ACHN (cell line): ENCODE measurements at places on chromosomes 16 and 17.
A peak's percentile ranks its signal among the peaks of the same experiment; 100 is the strongest.

DNA sequence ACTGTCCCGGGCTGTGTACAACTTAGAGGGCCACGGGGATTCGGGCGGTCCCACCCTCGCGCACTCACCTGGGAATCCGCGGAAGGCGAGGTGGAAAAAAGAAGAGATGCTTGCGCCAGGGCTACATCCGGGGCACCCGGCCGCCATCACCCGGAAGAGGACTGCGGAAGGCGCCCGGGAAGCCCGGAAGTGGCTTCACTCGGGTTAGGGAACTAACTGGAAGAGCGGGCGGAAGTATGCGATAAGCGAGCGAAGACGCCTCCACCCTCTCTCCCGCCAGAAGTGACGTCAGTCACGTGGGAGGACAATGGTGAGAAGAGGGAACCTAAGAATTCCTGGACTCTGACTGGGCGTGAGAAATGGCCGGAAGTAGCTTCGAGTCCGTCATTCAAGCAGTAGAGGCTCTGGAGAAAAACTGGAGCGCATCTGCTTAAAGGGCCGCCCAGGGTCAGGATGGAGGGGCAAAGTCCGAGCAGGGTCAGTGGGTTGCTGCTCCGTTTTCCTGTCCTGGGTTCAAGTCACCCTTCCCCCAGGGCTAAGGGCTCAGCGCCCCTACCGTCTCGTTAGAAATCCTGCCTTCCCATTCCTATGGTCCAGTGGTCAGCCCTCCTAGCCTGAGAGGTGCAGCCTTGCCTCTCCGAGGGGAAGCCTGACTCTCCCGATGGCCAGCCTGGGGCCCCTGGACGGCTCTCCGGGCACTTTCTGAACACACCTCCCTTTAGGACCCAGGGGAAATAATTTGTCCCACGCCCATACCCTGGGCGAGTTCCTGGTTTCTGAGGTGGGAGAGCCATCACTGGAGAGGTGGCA lies at the start of gene CD2BP2:
TSS of gene CD2BP2 (minus strand) at position 165 of the 810 bp plus-strand sequence. CDS start 627 bp downstream, outside the sequence.
- peak; percentile 100 for DNase-seq

- no peak for DNase-seq
These were observed 7.6 kb downstream of the EME1 start for GRCh38 chr17:50380369-50381259.

DNA sequence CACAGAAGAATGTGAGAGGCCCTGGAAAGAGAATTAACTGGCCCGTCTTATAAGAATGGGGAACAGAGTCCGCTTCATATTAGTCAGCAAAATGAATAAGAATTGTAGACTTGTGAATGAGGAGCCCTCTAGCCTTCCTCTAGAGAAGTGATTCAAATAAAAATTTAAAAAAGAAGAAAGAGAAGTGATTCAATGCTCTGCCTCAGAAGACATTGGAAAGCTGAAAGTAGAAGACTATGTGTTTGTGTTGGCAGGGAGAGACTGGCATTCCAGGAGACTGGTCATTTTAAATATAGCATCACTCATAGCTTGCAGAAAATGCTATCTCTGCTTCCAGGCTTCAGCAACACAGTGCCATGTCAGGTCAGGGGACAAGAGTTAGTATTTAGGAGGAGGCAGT lies 190.6 kb upstream of the HS3ST3A1 start:
- no peak for DNase-seq

GRCh38 chr16:53881371-53881770 lies 177.4 kb downstream of the FTO start:
- no peak for DNase-seq

GRCh38 chr16:20327444-20328041 lies at the start of gene GP2:
GP2 (minus strand) TSS chr16:20327513; CDS start chr16:20326431, 1,082 bp downstream.
- no peak for DNase-seq

DNA sequence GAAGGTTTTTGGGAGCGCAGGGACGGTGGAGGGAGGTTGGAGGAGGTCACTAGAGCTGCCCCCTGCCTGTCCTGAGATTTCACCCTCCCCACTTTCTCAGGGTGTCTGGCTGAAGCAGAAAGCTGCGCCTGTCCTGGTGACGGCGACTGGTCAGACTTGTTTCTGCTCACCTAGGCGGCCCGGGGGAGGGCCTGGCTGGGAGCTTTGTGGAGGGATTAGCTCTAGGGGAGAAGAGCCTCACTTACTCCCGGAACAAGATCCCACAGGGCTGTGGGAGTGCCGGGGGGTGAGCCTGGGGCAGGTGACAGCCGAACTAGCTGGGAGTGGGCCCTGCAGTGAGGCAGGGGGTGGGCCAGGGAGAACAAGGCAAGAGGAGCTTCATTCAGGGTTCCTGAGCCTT lies 11.5 kb downstream of the NHERF1 start:
- DNase-seq, result no peak

GRCh38 chr17:36742267-36743000 lies 141.1 kb downstream of the MRM1 start:
- DNase-seq, result no peak

GRCh38 chr17:29567304-29567553 lies 392 bp upstream of the ABHD15 start:
- DNase-seq, result peak; percentile 48

GRCh38 chr17:4560421-4560820 lies at the start of gene GGT6:
GGT6 (minus strand) TSS chr17:4560577; CDS start chr17:4560521, 56 bp downstream.
- DNase-seq, result no peak

GRCh38 chr17:3029213-3029913 lies 34.0 kb downstream of the OR1D5 start:
- no peak for DNase-seq

DNA sequence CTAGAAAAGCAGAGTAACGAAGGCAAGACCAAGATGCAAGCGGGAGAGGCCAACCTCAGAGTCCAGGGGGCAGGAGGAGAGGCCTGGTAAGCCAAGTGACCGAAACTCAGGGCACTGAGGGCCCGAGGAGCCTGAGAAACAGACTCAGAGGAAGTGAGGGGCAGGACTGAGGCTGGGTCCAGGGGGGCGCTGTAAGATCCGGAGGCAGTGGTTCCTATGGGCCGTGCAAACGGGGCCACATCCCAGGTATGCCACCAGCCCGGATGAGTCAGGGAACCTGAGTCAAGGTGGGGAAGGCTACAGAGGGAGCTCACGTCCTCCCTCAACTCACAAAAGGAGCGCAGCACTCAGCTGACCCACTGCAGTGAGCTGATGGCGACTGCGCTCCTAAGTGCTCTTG lies 8.3 kb downstream of the ZDHHC7 start:
- DNase-seq, result peak; percentile 27

DNA sequence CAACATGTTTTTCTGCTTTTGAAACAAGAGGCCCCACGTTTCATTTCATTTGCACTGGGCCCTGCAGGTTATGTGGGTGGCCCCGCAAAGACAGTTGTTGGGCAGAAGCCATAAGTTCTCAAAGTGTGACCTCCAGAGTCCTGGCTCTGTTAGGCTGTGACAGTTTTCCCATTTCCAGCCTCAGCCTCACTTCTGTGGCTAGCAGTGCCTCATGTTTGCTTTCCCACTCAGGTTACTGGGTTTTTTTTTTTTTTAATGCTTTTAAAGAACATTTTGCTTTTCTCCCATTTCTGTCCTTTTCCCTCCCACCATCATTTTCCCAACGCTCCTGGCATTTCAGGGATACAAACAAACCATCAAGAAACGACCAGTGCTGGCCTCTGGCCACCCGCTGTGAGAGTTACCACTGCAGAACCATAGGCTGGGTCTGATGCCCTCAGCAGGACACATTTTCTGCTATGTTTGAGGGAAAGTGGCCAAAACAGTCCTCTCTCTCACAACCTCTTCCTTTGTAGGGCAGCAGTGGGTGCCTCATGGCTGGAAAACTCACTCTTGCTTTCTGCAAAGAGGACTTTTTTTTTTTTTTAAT lies 159.0 kb upstream of the MPHOSPH6 start:
- DNase-seq, result no peak

DNA sequence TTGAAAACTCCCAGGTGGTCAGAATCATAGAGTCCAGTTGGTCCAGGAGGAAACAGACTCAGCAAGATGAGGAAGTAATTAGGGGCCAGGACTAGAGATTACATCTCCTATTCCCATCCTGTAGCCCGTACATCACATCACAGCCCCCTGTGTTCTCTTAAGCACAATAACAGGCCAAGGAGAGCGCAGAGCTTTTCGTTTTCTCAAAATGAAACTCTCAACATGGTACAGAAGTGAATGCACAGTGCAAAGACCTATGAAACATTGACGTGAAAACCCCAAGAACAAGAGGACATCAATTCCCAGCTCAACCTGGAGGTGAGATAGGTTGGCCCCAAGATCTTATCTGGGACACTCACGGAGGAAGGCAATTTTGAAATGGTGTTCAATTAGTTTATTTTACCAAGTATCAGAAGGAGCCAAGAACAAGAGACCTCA lies 9.0 kb downstream of the PIK3R5 start:
- DNase-seq, result no peak

GRCh38 chr17:77737442-77738265 lies 220.8 kb upstream of the TNRC6C start:
- DNase-seq, result no peak

DNA sequence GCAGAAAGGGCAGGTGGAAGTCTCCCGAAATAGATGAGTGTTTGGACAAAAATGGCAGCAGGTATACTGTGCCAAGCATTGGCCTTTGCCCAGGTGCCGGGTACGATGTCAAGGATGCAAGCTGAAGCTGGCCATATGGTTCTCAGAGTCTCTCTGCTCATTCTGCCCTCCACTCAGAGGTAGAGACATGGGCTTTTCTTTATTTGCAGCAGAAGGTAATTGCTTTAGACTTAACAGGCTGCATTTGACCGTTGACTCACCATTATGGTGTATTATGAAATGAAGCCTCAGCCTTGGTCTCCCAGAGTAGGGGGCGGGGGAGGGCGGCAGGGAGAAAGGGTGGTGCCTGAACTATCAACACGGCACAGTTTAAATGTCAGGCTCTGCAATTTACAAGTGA lies 969.1 kb upstream of the EEF2KMT start:
- no peak for DNase-seq

DNA sequence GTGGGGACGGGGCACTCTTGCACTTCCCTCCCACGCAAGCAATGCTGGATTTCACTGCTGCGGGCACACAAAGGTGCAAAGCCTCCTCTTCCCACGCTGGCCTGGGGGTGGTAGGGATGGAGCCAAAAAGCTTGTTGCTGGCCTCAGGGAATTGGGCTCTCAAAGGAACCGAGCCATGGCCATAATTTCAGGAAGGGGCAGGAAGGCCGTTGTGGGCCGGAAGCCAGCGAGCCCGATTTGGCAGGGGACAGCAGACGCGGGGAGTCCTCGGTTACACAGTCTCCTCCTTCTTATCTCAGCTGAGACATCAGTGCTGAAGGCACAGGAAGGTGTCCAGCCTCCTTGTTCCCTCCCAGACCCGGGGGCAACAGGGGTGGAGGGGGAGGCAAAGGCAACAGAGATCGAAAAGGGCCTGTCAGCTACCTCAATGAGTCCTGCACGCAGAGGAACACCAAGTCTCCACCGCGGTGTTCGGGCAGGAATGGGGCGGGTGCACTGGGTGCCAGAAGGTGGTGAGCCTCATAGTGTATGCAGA lies 59.5 kb downstream of the SLFN11 start:
- DNase-seq, result no peak

DNA sequence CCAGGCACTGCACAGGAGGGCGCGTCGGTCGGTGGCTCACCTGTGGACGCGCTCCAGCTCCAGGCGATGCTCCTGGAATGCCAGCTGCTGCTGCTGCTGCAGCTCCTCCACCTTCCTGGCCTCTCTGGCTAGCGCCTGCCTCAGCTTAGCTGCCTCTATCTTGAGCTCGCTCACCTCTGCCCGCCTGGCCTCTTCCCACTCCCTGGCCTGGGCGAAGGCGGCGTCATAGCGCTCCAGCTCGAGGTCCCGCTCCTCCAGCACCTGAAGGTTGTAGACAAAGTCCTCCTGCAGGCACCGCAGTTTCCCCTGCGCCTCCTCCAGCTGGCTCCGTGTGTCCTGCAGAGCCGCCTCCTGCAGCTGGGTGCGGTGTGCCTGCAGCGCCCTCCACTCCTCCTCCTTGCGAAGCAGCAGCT lies 11.1 kb downstream of the CCDC57 start:
- no peak for DNase-seq

- no peak for DNase-seq
These were observed 39.0 kb upstream of the TEKT3 start for GRCh38 chr17:15380446-15380845.

DNA sequence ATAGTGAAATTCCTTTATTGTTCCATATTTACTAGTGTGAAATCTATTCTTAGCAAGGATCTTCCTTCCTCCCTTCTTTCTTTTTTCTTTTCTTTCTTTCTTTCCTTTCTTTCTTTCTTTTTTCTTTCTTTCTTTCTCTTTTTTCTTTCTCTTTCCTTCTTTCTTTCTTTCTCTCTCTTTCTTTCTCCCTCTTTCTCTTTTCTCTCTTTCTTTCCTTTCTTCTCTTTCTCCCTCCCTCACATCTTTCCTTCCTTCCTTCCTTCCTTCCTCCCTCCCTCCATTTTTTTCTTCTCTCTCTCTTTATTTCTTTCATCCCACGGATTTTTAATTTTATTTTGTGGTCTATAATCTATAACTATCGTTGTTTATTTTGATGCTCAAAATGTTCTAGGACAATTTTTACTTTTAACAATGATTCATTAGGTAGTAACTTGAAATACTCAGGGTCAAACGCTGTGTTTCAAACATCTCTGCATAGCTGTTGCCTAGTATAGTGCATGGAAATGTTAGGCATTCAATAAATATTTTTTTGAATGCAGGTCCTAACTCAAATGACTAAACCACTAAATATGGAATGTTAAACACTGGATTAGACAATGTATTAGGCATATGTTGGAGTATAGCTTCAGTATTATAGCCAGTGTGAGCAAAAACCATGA lies 178.3 kb downstream of the MAP2K6 start:
- no peak for DNase-seq

DNA sequence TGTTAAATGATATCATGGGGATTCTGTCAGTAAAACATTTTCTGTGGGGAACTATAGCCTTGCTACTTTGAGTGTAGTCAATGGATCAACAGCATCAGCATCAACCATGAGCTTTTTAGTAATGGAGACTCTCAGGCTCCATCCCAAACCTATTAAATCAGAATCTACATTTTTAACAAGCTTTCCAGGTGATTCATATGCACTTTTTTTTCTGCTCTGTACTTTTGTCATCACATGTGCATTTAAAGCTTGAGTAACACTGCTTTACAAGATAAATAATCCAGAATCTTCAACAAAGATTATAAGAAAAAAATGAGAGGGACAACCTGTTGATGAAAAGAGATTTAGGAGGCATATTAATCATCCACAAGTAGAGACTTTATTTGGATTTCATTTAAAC lies 23.5 kb downstream of the NUP93 start:
- DNase-seq, result no peak

DNA sequence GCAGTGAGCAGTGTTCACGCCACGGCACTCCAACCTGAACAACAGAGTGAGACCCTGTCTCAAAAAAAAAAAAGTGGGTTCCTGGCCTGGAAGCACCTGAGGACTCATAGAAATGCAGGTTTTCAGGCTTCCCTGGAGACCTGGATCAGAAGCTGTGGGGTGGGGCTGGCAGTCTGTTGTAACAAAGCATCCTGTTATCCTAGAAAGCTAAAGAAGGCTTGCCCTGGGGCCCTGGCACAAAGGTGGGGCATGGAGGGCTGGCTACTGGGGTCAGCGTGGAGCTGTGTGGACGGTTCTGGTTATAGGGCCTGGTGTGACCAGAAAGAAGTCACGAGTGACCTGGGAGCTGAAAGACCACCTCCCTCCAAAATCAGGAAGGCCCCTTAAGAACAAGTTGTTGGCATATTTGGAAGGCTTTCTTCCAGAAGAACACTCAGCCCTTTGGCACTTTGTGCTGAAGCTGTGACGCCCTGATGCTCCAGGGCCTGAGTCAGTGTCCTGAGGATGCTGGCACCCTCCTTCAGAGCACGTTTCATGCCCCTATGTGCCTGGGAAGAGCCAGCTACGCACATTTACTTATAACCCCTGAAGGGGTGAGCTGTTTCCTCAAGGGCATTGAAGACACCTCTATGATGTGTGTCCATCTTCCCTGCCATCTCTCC lies 6.2 kb downstream of the CRISPLD2 start:
- DNase-seq, result no peak

- no peak for DNase-seq
These were observed 71.2 kb upstream of the CHMP6 start for GRCh38 chr17:80920441-80920840.

GRCh38 chr17:80663781-80664206 lies 119.2 kb downstream of the RPTOR start:
- no peak for DNase-seq
